Stimulated activated CD4-positive, alpha-beta T cell treated with anti-CD3 and anti-CD28 coated beads, Interleukin-15, amount 100 ng/mL, for 48 hours (primary cell): ENCODE measurements at places on chromosomes 2 and 18.

GRCh38 chr18:35345460-35345921 is 1.3 kb upstream of the ZNF24 start:
- no peak for DNase-seq

GRCh38 chr2:236904389-236905263 is 181.1 kb upstream of the COPS8 start:
- DNase-seq: no peak

GRCh38 chr2:174338671-174339560 is 4.2 kb downstream of the SP9 start:
- no peak for DNase-seq

GRCh38 chr18:22678486-22678885 is 254.6 kb upstream of the RBBP8 start:
- no peak for DNase-seq

DNA sequence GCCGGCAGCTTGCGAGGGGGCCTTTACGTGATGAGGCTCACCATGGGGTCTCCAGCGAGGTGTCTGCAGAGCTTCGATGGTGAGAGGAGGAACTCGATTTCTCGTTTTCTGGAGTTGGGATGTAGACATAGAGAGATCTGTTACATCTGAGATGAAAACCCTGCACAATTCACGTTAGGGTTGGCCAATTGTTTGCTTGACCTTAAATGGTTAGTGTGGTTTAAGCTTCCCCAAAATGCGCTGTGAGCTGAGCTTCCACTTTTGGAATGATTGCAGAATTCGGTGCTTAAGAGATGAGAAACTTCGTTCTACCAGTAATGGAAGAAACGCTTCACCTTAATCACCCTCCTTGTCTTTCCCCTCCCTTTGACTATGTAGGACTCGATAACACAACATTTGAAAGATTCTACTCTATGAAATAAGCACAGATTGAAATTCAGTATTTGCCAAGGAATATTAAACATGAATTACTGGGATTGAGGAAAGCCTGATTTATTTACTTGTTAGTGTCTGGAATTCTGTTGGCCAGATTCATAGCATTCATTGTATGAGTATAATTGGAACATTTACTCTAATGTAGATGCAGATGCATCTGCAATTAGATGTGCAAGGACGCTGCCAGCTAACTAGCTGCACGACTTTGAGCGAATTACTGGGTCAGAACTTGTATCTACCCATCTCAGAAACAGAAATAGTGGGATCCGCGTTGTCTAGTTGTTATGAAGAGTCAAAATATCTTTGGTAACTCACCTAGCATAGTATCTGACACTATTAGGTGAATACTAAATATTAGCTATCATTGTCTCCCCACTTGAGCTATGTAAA is 1.6 kb upstream of the KLF7 start:
- no peak for DNase-seq

DNA sequence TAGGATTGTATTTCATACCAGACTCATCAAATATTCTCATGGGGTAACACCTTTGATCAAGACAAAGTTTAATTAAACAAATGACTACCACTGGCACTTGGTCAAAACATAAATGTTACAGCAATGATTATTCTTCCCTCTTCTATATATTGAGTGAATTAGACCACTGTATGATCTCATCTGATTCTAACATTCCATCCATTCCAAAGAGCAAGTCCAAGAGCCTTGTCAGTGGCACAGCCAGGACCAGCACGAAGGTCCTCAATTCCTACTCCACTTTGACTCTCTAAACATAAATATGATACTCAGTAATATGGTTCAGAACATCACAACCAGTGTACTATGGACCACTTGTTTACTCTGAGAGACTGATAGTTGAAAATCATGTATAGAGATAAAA is 86.4 kb downstream of the AP1S3 start:
- no peak for DNase-seq

- no peak for DNase-seq
These were observed 38.6 kb downstream of the AGFG1 start for GRCh38 chr2:227510620-227510958.
